ENCODE measurements at places on chromosomes 2 and 18.

DNA sequence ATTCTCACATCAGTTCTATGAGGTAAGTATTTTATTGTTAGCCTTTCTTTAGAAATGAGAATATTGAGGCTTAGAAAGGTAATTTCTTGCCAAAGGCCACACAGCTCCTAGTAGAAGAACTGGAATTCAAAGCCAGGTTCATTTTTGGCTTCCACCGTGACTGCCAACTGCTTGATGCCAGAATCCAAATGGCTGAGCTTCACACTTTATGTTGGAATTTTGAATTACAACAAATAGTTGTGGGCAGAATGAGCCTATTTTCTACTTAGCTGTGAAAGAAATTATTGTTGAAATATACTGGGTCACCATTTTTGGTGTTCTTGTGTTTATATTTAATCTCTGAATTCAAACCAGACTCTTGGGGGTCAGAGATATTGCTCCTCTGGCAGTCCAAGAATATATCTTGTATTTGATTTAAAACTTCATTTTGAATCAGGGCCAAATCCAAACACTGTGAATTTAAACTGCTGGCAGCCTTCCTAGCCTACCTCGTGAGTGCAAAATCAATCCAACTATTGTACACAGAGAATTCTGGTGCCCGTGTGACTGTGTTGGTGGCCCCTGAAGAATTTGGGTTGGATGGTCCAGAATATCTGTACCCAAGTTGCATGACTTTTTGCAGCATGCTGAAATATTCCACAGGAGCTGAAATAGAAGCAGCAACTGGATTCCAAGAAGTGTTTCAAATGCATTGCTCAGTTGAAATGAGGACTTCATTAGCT lies 35.6 kb upstream of the LPIN1 start:
- DNase-seq, result no peak

DNA sequence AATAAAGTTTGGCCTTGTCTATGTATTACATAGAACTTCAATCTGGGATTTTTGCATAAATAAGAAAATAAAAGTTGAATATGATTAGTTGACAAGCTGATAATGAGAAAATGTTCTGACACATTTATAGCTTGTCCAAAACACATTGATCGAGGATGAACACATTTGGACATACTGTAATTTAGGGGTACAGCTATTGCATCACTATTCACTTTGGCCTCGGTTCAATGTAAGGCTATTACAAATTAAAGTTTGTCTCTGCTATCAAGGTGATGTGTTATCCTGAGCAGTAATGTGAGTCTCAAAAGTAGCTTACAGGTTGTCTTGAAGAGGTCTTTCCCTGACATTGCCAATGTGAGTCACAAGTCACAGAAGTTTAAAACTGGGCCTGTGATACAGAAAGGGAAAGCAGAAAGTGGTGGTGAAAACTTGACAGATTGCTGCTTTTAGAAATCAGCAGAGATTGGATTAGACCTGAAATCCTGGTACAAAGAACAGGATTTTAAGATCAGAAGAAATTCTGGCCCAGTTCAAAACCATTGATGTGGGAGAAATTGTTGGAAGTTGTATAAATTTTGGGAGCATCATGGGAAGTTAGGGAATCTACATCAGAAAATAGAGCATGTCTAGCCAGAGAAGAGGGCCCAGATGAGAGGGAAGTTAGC lies 674.1 kb downstream of the NYAP2 start:
- no peak for DNase-seq

DNA sequence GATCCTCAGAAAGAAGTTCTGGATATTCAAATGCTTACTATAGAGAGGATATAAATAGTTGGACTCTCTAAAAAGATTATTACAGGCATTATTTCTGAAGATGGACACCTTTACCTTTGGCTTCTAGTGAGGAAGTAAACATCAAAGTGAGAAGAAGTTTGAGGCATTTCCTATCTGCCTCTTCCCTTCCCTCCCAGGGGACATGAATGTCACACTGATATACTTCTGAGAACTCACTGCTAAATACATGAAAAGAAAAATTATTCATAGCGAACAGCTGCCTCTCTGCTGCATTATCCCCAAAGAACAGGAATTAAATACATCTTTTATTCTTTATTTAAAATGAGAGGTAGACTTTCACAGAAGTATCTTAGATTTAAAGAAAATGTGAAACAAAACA lies 63.6 kb upstream of the PGAP1 start:
- no peak for DNase-seq

DNA sequence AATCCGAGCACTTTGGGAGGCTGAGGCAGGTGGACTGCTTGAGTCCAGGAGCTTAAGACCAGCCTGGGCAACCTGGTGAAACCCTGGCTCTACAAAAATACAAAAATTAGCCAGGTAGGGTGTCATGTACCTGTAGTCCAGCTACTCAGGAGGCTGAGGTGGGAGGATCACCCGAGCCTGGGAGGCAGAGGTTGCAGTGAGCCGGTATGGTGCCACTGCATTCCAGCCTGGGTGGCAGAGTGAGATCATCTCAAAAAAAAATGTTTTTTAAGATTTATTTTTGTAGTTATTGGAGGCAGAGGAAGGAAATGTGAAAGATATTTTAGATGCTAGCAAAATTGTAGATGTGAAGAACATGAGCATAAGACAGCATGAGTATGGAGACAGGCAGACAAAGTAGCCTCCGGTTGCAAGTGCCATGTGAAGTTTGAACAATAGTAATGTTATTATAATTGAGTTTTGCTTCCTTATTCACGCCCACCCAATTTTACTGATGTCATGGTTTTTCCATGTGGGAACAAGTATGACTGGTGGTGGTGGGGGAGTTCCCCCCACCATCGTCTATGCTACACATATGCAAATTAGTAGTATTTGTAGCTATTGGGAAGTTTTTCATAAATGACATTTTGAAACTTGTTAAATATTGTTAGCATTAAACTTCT lies 18.0 kb downstream of the REL start:
- no peak for DNase-seq

DNA sequence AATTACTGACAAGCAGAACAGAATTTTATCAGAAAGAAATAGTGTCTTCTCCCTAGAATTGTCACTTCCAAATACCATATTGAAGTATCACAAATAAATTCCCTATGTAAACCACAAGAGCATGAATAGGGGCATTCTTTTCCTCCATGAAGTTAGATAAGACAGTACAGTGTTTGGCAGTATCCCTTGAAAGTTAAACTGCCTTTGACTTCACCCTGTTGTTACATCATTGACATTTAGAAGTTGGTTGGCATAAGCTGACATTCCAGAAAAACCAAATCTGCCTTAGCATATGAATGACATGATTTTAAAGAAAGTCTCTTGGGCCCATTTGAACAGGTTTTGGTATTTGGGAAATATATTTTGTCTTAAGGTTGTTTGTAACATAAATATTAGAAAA lies 50.2 kb upstream of the OSR1 start:
- no peak for DNase-seq

DNA sequence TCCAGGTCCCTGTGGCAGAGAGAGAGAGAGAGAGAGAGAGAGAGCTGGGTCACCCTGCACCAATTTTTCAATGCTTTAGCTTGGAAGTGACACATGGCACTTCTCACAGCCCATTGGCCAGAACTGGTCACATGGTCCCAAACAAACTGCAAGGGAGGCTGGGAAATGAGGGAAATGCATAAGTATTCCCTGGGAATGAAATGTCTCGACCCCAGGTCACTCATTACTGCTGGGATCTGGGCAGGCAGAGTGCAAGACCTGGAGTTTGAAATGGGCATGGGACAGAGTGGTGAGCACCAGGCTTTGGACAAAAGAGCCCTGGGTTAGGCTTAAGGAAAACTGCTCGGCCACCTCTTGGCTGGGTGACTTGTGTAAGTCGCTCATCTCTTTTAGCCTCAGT lies 37.0 kb downstream of the SMAD7 start:
- DNase-seq, result no peak
